ENCODE measurements at places on chromosomes 12 and 14.
A peak's percentile ranks its signal among the peaks of the same experiment; 100 is the strongest.

DNA sequence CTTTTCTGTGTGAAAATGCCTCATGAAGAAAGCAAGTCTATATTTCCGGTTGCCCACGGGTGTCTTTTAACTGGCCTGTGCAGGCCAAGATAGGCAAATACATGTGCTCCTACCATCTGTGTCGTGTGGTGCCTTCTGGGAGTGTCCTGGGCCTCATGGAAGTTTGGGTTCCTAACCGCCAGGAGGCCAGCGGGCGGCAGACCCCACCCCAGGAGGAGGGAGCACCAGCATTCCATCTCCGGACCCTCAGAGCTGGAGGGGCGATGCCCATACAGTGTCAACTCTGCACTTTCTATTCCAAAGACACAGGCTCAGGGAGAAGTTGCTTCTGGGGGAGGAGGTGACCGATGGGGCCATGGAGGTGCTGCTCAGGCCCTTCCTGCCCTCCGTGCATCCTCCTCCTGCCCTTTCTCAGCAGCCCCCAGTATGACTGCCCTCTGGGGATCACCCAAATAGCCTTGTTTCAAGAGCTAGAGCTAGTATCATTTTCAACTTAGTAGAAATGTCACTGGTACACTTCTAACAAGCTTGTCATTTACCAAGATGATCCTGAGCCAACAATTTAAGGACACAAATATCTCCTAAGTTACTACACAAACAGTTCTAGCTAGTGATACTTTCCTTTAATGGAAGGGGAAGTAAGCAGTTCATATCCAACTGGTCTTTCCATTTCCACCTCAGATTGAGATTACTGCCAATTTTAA, 17.8 kb downstream of the CCDC92 start:
- DNase-seq = no peak

DNA sequence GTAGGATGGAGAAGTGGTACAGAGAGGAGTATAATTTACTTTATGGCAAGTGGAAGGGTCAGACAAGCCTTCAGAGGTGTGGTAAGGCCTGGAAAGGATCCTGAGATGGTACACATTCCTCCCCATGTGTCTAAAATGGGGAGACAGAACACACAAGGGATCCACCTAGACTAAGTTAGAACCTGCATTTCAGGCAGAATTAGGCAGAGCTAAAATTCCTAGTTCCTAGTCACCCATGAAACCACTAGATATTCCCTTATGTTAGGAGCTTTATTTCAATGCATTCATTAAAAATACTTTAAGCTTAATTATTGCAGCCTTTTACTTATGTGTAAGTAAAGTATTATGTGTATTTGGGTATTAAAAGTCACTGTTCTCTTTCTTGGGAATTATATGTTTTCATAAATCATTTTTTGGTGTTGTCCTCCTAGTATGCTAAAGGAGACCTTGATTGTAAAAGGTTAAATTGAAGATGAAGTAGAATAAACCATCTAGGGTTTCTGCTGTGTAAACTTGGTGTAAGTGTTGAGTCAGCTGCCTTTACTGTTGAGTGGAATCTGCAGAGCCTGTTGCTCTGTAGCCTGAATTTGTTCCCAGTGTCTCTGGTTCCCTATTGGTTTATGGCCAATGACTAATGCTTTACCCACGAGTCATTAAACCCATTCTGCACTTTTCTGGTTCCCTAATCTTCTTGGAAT, 423.2 kb downstream of the ATP23 start:
- peak; percentile 12 for DNase-seq

- DNase-seq = no peak
Measured at GRCh38 chr14:104514156-104514848, 65.3 kb upstream of the C14orf180 start.

- DNase-seq = no peak
Measured at GRCh38 chr14:76193696-76194095, 42.0 kb downstream of the GPATCH2L start.

- no peak for DNase-seq
Measured at GRCh38 chr12:118494776-118495175, 118.4 kb downstream of the SUDS3 start.

GRCh38 chr14:100825713-100826331, at the start of gene MEG3:
TSS of gene MEG3 (plus strand) at chr14:100826118.
- no peak for DNase-seq

DNA sequence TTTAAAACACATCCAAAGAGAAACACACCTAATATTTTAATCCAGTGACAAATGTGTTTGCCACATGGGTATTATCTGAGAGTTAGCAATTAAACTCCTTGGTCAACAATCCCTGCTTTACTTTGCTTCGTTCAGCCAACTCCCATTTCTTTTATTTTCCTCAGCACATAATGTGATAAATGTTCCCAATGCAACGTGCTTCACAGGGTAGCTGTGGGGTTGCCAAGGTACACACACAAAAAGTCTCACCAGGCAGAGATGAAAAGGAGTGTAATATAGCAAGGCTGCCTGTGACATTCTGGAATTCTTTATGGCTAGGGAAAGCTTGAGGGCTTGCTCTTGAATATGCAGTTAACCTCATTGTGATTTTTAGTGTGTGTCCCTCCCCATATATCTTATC, 208.0 kb upstream of the DIO2 start:
- no peak for DNase-seq

All from Caco-2 (cell line).